Thoracic aorta endothelial cell (primary cell): ENCODE measurements at places on chromosomes 7 and 10. TPM values are rescaled to one million over a fixed set of nuclear protein-coding genes. Genes with fewer than 3 reads are reported as not detected.

The EXOC4 gene
- total RNA-seq: 114 and 133 TPM in 2 replicates

The CACNA2D1 gene
- 102 and 120 TPM in 2 replicates for total RNA-seq

The PTPRN2 gene
- 0.66 and 1.3 TPM in 2 replicates for total RNA-seq

The ENTPD7 gene
- 27.9 and 28.6 TPM in 2 replicates for total RNA-seq

The LBX1 gene
- not detected in 2 replicates for total RNA-seq

The ATRNL1 gene
- total RNA-seq: not detected in 2 replicates

The FXYD4 gene
- total RNA-seq: not detected in 2 replicates

The OR6V1 gene
- not detected in 2 replicates for total RNA-seq

The VGF gene
- 0.07 TPM in 1 of 2 replicates, not detected in the other for total RNA-seq

The EN2 gene
- not detected in 2 replicates for total RNA-seq

The GIMAP6 gene
- total RNA-seq: 155 and 156 TPM in 2 replicates

The PKD2L1 gene
- not detected in 2 replicates for total RNA-seq

The BMPER gene
- total RNA-seq: 0.50 and 3.7 TPM in 2 replicates
